ENCODE measurements at places on chromosomes 13 and 19.

GRCh38 chr13:42984691-42985090 is 7.3 kb downstream of the EPSTI1 start:
- no peak for DNase-seq

DNA sequence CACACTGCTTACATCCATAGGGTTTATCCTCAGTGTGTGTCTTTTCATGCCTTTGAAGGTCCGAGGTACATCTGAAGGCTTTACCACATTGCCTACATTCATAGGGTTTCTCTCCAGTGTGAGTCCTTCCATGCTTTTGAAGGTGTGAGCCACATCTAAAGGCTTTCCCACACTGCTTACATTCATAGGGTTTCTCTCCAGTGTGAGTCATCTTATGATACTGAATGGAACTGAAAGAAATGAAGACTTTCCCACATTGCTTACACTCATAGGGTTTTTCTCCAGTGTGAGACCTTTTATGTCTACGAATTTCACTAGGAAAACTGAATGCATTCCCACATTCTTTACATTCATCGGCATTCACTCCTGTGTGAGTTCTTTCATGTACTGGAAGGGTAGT is 7.1 kb downstream of the ZNF20 start:
- no peak for DNase-seq

DNA sequence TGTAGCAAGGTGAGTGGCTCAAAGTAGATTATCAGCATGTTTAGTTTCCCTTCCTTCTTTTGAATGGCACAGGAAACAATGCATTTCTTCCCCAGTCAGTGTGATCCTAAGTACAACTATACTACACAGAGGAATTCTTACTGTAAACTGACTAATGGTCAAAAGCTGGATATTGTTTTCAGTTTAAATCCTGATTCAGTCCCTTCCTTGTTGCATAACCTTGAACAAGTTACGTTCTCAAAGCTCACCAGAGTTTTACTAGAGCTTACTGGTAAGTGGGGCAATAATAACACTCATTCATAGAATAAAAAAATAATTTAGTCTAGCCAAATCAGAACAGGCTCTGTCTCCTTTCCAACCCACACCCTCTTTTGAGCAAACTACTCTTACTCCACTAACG is 180.1 kb downstream of the POSTN start:
- peak; percentile 41 for DNase-seq

DNA sequence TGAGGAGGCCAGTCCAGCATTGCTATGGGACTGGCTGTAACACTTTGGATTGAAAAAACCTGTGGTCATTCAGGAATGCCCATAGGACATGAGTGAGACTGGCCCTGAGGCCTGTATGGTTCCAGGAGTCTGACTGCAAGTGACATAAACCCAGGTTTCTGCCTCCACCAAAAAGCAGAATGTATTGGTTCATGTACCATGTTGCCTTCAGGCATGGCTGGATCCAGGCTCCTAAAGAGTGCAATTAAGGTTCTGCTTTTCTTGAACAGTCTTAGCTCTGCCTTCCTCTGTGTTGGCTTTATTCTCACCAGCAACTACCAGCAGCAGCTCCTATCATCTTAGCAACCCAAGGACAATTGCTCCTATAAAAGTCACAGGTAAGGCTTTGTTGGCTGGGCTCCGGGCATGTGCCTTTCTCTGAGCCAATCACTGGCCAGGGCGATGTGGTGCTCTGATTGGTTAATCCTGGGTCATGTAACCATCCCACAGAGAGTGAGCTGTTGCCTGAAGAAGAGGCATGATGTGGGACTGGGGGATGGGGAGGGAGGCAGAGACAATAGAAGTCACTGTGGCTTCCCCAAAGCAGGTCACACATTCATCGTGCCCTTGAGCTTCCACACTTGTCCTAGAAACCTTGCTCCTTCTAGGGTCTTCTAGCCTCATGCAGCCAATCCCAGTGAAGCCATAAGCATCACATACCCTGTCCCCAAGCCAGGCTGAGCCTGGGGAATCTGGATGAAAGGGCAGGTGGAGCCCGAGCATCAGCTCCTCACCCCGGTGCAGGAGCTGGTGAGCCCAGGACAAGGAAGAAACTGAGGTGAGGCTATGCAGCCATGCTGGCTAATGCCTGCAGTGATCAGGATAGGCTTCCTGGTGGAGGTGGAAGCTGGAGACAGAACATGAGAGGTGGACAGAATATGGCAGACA is 123.9 kb downstream of the URI1 start:
- no peak for DNase-seq

GRCh38 chr19:20661150-20661819 is at the start of gene ZNF626:
ZNF626 (minus strand) TSS chr19:20661571; CDS start chr19:20661446, 125 bp downstream.
- peak; percentile 96 for DNase-seq

GRCh38 chr13:47420020-47420419 is 523.2 kb upstream of the HTR2A start:
- no peak for DNase-seq

DNA sequence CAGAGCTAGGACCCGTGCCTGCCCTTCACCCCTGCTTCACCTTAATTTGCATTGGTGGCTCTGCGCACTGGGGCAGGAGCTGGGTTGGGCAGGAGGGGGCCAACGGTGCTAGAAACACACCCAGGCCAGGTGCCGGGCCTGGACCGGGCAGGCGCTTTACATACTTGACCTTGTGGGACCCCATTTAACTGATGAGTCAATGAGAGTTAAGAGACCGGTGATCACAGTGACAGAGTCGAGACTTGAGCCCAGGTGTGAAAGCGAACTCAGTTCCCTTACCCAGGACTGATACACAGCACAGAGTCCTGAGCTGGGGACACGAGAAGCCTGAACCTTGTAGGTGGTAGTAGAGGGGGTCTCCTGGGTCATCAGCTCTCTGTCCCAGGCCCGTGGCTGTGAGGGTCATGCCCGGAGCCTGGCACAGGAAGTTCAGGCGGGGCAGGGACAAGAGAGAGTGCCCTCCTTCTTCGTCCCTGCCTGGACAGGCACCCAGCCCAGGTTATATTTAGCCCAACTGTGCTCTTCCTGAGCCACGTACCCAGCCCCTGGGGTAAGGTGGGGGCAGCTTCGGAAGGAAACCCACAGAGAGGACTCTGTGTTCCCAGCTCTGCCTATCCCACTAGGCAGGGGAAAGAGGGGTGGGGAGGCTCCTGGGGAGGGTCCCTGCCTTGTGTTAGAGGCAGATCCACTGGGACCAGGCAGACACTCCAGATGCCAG is 1.9 kb downstream of the PRX start:
- no peak for DNase-seq

GRCh38 chr19:31693131-31693932 is 344.1 kb upstream of the TSHZ3 start:
- no peak for DNase-seq

DNA sequence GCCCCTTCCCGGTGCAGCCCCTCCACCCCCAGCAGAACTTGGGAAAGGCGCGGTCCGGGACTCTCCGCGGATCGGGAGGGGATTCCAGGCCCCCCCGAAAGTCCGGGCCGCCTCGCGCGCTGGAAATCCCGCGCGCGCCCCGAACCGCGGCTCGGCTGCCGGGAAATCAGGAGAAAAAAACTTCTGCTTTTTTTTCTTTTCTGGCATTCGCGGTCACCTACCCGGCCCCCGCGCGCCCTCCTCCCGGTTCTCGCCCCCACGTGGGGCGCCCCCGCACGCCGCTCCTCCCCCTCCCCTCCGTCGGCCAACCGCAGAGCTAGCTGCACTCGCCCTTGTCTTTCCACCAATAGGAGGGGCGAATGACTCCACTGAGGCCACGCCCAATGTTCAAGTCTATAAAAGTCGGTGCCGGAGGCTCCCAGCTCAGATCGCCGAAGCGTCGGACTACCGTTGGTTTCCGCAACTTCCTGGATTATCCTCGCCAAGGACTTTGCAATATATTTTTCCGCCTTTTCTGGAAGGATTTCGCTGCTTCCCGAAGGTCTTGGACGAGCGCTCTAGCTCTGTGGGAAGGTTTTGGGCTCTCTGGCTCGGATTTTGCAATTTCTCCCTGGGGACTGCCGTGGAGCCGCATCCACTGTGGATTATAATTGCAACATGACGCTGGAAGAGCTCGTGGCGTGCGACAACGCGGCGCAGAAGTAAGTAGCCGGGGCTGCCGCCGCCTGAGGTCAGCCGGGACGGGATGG is at the start of gene GADD45B:
TSS of gene GADD45B (plus strand) at position 426 of the 749 bp plus-strand sequence. CDS start at position 658, 232 bp downstream.
- DNase-seq: peak; percentile 95

GRCh38 chr13:55534306-55534705 is 1606.4 kb upstream of the PRR20A start:
- DNase-seq: no peak

- peak; percentile 40 for DNase-seq
These were observed 278.8 kb downstream of the SLITRK6 start for GRCh38 chr13:85520445-85520844.

DNA sequence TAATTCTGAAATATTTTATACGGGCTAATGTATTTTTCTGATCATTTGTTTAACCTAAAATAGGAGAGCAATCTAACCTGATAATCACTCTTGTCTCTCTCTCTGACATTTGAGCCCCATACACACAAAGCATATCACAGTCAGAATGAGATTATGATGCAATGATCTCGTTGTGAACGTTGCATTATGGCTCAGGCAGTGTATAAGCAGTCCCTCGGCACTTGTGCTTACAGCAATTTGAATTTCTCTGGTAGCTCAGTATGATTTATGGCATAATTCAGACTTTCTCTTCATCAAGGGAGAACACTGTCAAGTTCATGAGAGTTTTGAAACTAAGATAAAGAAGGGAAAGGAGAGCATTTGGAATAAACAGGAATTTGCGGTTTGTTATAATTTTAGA is 256.1 kb downstream of the DACH1 start:
- DNase-seq: no peak

Data from stromal cell of bone marrow (primary cell).